Hematopoietic multipotent progenitor cell treated with erythropoietin and hydrocortisone succinate and interleukin-3 and kit ligand, for 4 days (in vitro differentiated cells): ENCODE measurements at places on chromosomes 1 and 21.
A peak's percentile ranks its signal among the peaks of the same experiment; 100 is the strongest.

GRCh38 chr21:31410499-31411131, 66.6 kb upstream of the TIAM1 start:
- no peak for DNase-seq

GRCh38 chr1:87723193-87723592, 394.5 kb downstream of the LMO4 start:
- no peak for DNase-seq

- peak; percentile 28 for DNase-seq
These were observed 22.0 kb upstream of the BATF3 start for GRCh38 chr1:212721388-212722247.

DNA sequence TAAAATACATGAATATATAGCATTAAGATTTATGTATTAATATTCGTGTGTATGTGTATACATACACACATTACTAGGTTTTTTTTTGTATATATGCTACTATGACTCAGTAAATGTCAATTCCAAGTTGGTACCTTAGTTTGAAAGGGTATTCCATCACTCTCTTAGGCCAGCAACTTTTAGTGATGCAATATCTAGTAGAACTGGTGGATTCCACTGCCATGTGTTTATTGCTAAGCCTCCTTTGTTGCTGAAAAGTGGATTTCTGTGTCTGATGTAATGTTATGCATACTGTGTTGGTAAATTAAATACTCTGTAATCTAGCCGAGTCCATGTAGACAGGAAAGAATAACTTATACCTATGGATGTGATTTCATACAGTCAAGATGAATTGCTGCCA, 16.9 kb upstream of the COL11A1 start:
- no peak for DNase-seq

GRCh38 chr1:15385420-15385819, 24.3 kb upstream of the EFHD2 start:
- DNase-seq, result no peak

- DNase-seq, result no peak
These were observed 838 bp downstream of the TTC34 start for GRCh38 chr1:2800664-2801045.

DNA sequence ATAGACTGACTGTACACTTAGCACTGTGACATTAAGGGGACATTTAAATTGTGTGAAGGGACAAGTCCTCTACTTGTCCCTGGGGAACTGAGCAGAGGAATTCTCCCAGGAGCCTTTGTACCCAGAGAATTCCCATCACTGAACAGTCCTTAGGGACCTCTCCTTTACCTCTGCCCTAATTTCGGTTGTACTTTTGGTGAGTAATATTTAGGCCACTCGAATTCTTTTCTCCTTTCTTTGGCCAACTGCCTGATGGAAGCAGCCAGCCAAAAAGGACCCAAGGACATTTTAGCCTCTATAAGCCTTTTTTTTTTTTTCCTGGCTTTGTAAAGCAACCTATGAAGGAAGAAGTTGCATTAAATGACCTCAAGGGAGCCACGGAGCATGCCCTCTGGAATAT, 71.5 kb downstream of the NR5A2 start:
- DNase-seq, result no peak

DNA sequence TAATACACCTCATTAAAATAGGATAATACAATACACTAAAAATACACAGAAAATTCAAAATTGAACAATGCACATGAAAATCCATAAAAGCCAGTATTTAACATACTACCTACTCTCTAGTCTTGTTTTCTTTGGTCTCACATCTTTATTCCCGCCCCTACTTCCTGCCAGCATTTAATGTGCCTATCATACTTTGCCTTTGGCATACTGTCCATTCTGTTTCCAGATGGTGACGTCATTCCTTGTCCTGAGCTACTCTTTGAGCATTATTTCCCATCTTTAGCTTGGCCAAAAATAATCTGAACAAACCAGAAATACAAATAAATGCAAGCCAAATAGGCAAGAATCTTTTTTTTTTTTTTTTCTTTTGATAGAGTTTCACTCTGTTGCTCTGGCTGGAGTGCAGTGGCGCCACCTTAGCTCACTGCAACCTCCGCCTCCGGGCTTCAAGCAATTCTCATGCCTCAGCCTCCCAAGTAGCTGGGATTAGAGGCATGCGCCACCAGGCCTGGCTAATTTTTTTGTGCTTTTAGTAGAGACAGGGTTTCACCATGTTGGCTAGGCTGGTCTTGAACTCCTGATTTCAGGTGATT, 4.4 kb downstream of the HFM1 start:
- no peak for DNase-seq

GRCh38 chr1:24414775-24415333, 748 bp upstream of the NIPAL3 start:
- peak; percentile 23 for DNase-seq

- no peak for DNase-seq
These were observed 11.1 kb downstream of the KRTAP24-1 start for GRCh38 chr21:30271611-30272010.

DNA sequence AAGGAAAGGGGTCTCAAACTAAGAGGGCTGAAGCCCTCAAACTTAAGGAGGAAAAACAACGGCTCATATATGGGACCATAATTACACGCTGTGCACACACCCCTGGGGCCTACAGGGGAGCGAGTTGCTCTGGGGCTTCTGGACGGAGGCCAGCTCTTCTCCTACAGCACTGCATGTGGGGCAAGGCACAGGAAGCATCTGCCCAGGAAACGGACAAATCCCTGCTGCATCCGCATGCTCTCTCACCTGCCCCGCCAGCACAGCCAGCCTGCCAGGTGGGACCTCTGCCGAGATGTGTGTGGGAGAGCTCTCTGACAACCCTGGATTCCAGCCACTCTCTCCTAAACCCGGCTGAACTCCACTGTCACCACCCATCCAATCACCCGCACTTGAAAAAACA, 54.1 kb downstream of the MRPL37 start:
- peak; percentile 69 for DNase-seq

DNA sequence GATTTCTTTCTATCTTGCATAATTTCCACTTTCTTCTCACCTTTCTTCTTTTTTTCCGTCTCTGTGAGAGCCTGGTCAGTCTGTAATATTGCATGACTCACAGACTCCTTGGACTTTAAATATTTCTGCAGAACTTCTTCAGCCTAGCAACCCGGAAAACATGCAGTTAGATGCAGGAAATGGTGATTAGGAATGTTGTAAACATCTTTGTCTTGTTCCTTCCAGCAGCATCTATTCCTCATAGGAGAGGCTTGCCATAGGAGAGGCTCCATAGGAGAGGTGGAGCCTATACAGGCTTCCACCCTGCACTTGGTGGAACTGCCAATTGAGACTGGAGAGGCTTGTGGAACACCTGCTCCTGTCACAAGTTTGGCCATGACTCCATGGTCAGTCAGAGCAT, 10.0 kb downstream of the GBP5 start:
- no peak for DNase-seq

GRCh38 chr1:3000214-3000613, 21.1 kb upstream of the ACTRT2 start:
- DNase-seq, result no peak

DNA sequence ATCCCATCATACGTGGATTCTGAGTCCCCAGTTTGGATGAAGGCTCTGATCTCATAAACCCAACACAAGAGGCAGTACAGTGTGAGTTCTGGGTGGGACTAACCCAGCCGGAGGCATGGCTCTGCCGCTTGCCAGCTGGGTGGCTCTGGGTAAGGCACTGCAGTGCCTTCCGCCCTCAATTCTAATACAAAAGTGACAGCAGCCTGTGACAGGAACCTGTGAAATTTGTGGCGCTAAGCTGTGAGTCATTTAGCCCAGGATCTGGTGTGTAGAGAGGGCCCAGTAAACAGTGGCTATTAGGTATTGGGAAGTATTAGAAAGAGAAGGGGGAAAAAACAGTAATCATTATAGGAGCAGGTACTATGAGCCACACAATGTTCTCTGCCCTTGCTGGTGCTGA, 23.3 kb downstream of the HSPG2 start:
- DNase-seq, result peak; percentile 67

DNA sequence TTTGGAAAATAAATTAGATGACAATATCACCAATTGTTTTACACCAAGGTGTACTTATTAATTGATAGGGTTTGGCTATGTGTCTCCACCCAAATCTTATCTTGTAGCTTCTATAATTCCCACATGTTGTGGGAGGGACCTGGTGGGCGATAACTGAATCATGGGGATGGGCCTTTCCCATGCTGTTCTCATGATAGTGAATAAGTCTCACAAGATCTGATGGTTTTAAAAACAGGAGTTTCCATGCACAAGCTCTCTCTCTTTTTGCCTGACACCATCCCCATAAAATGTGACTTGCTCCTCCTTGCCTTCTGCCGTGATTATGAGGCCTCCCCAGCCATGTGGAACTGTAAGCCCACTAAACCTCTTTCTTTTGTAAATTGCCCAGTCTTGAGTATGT, 131.0 kb upstream of the LMO4 start:
- DNase-seq, result no peak

- peak; percentile 80 for DNase-seq
These were observed 59.1 kb downstream of the EIF4G3 start for GRCh38 chr1:21117597-21118001.

DNA sequence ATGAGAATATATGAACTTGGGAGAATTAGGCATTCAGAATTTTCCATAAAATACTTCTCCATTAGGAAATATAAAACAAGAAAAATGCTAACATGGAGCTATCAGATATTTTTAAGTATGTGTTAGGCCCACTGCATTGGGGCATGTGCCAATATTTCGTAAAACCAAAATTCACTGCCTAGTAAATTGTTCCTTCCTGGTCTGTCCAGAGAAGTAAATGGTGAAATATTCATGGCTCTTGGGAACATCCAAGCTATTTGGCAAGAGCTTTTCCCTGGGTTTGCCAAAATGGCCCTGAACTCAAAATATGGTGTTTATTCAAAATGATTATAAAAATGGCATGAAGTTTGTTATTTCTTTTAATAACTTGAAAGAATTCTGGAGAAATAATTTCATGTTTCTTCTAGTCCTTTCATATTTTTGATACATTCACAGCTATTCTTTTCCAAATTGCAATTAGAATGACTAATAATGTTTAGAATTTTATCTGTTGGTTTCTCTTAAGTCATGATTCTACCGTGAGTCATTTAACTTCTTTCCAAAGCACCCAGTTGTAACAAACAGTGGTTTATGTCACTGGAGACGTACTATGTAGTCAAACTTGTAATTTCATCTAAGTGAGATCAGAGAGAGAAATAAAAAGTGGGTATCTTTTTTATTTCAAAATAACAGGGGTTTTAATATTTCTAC, 25.7 kb upstream of the SLC19A2 start:
- no peak for DNase-seq
